ENCODE measurements at places on chromosomes 5 and 9.

DNA sequence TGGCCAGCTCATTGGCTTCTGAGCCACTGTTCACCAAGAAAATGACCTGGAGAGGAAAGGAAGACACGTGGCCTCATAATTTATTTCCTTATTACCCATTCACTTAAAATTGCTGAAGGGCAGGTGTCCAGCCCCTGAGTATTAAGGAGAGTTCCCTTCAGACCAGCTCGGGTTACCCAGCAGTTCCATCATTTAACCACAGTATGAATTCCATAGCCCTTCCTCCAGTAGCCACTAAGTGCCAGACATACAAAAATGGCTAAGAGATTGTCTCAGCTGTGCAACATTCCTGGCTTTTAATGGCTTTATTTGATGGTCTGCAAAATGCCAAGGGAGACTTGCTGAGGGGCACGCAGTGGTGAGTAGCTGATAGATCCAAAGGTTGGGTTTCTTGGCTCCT lies 12.5 kb downstream of the AGXT2 start:
- DNase-seq, result no peak

GRCh38 chr9:81239388-81239787 lies 450.0 kb downstream of the TLE1 start:
- DNase-seq, result no peak

DNA sequence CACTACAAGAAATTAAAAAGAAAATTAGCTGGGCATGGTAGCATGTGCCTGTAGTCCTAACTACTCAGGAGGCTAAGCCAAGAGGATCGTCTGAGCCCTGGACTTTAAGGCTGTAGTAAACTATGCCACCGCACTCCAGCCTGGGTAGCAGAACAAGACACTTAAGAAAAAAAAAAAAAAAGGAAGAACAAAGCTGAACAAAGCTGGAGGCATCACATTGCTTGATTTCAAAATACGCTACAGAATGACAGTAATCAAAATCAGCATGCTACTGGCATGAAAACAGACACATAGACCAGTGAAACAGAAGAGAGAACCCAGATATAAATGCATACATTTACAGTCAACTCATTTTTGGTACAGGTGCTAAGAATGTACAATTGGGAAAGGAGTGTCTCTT lies 14.5 kb upstream of the OTULIN start:
- DNase-seq, result no peak

DNA sequence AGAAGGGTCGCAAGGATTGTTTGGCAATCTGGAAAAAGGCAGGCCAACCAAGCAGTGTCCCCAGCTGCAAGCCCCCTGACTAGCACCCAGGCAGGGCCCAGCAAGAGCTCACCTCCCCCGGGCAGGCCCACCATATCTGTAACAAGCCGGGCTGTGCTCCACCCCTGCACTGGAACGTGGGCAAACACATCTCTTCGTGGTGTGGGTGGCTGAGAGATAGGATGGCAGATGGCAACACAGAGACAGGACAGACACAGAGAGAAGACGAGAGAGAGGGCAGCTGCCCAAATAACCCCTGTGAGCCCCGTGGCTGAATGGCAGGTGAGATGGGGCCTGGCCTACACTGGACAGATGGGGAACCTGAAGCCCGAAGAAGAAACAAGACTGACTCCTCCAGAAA lies 9.4 kb downstream of the BBLN start:
- no peak for DNase-seq

DNA sequence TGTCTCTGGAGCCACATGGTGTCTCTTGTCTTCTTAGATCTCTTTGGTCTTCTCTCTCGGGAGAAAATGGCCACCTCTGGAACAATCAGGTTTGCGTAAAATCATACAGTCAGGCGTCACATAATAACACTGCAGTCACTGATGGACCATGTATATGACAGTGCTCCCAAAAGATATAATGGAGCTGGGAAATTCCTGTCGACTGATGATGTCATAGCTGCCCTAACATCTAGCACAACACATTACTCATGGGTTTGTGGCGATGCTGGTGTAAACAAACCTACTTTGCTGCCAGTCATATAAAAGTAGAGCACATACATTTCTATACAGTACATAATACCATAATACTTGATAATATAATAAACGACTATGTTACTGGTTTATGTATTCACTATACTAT lies 30.1 kb upstream of the RAI14 start:
- no peak for DNase-seq
